ENCODE measurements at places on chromosomes 1 and 21.
A peak's percentile ranks its signal among the peaks of the same experiment; 100 is the strongest.

GRCh38 chr1:22861764-22862440 is 110.8 kb downstream of the LACTBL1 start:
- DNase-seq, result peak; percentile 72

GRCh38 chr1:186903374-186904136 is 74.8 kb downstream of the PLA2G4A start:
- DNase-seq, result no peak

- peak; percentile 64 for DNase-seq
Measured at GRCh38 chr1:39378377-39378776, 113.1 kb upstream of the BMP8A start.

DNA sequence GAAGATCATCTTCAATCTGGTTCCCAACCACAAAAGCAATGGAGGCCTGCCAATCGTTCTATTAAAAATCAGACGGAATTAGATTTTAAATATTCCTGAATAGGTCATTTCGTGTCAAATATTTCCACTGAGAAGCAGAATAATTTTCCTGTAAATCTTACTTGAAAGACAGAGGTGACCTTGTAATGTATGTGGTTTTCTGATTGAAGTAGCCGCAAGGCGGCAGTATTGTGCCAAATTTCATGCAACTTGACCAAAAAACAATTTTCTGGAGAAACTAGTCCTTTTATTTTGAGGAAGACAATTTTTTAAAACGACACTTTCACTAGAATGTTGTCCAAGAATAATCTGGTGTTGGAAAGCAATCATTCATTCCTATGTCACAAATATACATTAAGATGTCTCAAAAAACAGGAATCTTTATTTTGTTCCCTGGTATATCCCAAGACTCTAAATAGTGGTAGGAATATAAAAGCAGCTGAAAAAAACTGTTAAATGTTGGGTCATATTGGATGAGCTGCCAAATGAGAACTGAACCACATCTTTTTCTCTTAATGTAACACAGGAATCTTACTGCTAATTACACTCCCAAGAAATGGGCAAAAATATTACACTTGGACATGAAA is 33.6 kb downstream of the SPAG17 start:
- peak; percentile 66 for DNase-seq

DNA sequence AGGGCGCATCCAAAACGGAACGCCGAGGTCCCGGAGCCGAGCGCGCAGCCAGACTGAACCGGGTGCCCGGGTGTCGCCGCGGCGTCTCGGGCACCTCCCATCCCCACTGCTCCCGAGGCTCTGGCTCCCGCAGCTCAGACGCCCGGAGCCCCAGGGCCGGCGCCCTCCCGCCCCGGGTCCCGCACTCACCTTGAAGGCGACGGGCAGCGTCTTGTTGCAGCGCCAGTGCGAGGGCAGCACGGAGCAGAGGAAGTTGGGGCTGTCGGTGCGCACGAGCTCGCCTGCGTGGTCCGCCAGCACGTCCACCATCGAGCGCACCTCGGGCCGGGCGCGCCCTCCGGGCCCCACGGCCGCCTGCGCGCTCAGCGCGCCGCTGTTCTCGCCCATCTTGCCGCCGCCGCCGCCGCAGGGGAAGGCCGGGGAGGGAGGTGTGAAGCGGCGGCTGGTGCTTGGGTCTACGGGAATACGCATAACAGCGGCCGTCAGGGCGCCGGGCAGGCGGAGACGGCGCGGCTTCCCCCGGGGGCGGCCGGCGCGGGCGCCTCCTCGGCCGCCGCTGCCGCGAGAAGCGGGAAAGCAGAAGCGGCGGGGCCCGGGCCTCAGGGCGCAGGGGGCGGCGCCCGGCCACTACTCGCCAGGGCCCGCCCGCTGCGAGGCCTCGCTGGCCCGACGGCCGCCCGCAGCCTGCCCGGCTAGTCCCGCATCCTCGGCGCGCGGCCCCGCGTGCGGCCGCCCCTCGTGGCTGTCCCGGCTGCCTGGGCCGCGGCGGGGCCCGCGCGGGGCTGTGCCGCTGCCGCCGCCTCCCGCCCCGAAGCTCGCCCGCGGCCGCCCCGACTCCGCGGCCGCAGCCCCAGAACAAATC is 447 bp downstream of the RUNX3 start:
- no peak for DNase-seq
